ENCODE measurements at places on chromosomes 3 and 15.

DNA sequence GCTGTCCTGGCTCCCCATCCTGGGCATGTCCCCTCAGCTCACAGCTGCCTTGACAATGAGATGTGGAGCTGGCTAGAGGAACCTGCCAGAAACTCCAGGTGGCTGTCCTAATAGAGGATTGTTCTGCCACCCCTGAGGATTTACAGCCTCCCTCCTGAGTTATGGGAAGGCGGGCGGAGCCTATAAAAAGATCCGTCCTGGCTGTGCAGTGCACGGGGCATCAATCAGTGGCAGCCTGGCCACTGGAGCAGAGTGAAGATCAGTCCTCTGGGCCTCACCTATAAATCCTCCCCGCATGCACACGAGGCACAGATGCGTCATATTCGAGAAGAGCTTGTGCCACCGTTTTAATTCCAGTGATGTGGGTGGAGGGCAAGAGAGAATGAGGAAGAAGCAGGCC is 90.0 kb downstream of the MEGF11 start:
- no peak for DNase-seq

GRCh38 chr15:47719730-47720129 is 2.4 kb downstream of the SEMA6D start:
- DNase-seq: no peak

DNA sequence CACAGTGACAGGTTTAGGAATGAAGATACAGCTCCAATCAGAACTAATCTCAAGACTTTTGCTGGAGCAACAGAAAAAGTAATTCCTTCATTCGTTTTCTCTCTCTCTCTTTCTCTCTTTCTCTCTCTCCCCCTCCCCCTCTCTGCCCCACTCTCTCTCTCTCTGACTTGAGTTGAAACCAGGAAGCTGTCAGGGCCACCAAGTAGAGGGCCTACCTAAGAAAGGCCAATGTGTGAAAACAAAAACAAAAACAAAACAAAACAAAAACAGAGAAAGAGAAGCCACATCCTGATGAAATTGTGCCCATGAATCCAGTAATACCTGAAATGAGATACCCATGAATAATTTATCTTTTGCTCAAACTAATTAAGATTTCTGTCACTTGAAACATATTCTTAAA is 72.9 kb downstream of the ATP8B4 start:
- DNase-seq: no peak

- no peak for DNase-seq
These were observed 6.1 kb upstream of the PRKCD start for GRCh38 chr3:53154881-53155285.

DNA sequence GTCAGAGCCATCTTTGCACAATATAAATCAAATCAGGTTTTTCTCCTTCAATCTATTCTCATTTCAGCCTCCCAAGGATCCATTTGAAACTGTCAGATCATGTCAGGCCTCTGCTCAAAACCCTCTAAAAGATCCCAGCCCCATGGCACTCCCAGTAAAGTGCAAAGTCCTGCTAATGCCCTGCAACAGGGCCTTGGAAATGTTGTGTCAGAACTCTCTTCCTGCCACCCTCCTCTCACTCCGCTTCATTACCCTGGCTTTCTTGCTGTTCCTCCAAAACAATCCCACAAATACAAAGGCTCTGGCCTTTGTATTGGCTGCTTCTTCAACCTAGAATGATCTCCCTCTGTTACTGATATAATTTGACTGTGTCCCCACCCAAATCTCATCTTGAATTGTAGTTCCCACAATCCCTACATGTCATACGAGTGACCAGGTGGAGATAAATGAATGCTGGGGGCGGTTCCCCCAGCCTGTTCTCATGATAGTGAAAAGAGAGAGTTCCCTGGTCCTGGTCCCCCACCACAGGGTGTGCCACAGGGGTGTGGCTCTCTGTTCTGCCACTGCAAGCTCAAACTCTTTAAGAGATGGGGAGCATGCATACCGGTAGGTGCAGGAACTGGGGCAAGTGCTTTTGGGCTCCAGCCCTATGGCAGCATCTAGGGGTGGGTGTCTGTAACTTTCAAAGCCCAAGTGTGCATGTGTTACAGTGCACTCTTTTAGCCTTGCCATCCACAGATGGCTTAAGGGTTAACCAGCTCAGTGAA is 22.9 kb upstream of the TRA2B start:
- DNase-seq: no peak

Measured in HEK293T (cell line).